ENCODE measurements at places on chromosomes 11 and 22.

DNA sequence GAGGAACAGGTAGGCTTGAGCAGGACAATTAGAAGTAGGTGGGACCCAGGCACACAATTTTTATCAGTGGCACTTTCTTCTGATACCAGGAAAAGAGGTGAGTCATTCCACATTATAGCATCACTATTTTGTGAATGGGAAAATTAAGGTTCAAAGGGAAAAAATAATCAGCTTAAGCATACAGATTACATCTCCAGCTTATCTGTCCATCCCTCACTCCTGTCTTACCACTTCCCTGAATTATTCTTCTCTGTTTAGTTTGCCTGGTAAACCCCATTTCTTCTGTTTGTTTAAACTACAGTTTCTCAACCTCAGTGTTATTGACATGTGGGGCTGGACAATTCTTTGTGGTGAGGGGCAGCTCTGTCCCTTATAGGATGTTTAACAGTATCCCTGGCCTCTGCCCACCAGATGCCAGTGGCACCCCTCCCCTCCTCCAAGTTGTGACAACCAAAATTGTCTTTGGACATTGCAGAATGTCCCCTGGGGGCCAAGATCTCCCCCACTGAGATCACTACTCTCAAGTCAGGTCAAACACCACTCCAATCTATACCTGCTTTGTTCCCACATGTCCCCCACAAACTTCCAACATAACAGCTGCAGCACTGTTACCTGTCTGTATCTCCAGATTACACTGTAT is 8.5 kb upstream of the XBP1 start:
- DNase-seq: no peak

DNA sequence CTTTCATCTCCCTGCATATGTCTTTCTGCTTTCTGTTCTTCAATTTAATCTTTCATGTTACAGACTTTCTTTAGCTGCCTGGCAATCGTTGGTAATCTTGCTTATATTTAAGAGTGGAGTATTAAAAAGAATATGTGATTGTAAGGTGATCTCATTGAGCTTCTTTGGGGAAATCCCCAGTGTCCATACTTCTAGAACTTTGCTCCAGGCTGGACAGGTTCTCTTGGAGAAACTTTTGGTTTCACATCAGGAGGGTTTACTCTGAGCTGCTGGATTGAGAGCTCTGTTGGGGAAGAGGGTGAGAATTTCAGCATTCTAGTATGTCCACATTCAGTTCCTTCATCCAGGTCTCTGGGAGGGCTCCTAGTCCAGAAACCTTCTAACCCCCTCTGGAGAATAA is 16.1 kb downstream of the LRRC75B start:
- DNase-seq: no peak

GRCh38 chr11:41040474-41040873 is 419.0 kb downstream of the LRRC4C start:
- no peak for DNase-seq

- no peak for DNase-seq
Observed at GRCh38 chr11:37657645-37658044, 1059.6 kb upstream of the RAG2 start.

GRCh38 chr11:128519338-128519737 is 68.0 kb downstream of the ETS1 start:
- no peak for DNase-seq

GRCh38 chr11:15484398-15484797 is 369.7 kb downstream of the INSC start:
- DNase-seq: no peak

- DNase-seq: no peak
Observed at GRCh38 chr11:18466402-18466801, 10.7 kb downstream of the LDHAL6A start.

- DNase-seq: no peak
Observed at GRCh38 chr22:42299586-42300258, 29.3 kb upstream of the TCF20 start.

DNA sequence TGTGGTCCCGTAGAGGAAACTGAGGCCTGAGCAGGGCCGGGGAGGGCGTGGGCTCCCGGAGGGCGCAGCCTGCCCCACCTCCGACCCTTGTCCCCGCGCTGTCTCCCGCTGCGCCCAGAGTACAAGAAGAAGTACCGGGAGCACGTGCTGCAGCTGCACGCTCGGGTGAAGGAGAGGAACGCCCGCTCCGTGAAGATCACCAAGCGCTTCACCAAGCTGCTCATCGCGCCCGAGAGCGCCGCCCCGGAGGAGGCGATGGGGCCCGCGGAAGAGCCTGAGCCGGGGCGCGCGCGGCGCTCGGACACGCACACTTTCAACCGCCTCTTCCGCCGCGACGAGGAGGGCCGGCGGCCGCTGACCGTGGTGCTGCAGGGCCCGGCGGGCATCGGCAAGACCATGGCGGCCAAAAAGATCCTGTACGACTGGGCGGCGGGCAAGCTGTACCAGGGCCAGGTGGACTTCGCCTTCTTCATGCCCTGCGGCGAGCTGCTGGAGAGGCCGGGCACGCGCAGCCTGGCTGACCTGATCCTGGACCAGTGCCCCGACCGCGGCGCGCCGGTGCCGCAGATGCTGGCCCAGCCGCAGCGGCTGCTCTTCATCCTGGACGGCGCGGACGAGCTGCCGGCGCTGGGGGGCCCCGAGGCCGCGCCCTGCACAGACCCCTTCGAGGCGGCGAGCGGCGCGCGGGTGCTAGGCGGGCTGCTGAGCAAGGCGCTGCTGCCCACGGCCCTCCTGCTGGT is 1.9 kb downstream of the NLRP6 start:
- no peak for DNase-seq

DNA sequence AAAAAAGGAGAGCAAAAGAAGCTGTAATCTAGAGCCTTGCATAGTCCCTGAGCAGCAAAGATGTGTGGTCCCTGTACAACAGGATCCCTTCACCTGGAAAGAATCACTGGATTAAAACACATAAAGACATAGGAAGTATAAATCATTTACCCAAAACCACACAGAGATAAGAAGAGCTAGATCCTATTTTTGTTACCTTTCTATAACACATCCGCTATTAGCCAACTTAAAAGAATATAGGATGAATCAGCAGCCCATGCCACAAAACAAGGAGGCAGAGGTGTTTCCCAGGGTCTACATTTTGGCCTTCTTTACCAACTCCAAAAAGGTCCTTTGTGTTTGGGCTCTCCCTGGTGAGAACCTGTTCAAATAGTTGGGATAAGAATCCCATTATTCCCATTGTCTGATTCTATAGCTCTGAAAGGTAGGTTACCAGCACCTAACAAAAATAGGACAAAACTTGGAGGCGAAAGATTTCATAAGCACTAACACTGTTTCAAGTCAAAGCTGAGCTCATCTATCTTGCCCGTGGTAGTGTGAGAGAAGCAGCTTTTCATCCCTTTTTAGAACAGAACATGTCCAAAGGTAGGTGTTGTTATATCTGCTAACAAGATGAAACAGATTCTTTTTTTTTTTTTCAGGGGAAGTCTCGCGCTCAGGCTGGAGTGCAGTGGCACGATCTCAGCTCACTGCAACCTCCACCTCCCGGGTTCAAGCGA is 26.8 kb downstream of the PAK1 start:
- no peak for DNase-seq

DNA sequence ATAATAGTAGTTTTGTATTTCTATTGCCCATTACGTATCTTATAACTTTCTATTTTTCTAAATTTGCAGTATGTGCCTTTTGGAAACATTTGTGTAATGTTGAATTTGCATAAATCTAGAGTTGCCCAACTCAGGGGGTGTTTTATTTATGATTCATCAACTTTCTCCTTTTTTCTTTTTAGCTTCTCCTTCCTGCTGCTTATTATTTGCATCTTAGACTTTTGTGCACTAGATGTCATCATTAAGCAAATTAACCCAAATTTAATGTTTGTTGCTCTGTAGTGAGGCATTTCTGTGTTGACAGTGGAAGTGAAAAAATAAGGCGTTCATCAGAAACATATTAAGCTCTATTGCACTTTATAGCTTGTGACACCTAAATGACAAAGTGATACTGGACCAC is 56.2 kb upstream of the ZBED5 start:
- no peak for DNase-seq

GRCh38 chr22:37967637-37968451 is 14.3 kb downstream of the POLR2F start:
- DNase-seq: no peak

DNA sequence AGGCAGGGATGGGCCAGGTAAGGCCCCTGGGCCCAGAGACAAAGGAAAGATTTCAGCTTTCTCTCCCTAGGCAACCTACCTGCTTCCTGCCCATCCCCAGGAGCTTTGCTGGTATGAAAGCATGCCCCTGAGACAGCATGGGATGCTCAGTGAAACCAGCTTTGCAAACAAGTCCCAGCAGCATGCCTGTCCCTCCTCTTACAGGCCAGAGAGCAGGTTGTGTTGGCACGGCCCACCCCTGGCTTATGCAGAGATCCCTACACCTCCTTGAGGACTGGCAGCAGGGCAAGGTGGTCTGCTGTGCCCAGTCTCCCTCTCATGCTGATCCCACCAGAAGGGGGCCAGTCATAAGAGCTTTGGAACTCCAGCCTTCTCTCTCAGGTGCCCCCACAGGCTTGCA is 3.1 kb downstream of the SCN4B start:
- no peak for DNase-seq

GRCh38 chr22:36335621-36336020 is 52.1 kb downstream of the MYH9 start:
- DNase-seq: no peak

- no peak for DNase-seq
Observed at GRCh38 chr22:24291515-24292201, 21.0 kb downstream of the SPECC1L start.

DNA sequence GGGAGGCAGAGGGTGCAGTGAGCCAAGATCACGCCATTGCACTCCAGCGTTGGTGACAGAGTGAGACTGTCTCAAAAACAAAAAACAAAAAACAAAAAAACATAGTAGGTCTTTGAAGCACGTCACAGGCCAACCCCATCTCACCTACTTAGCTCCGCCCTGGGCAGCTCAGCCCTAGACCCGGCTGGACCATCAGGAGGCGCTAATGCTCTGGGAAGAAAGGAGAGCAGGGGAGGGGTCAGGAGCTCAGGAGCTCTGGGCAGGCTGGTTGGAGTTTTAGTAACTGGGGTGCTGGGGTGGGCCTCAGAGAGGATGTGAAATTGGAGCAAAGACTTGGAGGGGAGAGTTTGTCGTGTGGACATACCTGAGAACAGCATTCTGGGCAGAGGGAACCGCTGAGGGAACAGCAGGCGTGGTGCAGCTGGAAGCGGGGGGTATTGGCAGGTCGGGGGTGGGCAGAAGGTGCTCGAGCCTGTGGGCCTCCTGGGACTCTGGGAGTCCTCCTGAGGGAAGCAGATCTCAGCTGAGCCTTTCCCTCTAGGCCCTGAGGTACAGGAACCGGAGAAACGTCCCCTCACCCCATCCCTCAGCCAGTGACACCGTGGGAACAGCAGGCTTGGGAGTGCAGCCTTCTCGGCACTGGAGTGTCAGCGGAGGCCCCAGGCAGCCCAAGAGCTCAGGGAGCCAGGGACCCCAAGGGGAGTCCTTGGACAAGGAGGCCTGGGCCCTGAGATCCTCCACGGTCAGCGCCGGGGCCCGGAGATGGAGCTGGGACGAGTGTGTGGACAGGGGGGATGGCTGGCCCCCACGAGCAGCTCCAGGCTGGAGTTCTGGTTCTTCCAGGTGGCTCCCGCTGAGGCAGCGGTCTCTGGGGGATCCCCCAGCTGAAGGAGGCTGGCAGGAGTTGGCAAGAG is 2.2 kb upstream of the RPS6KA4 start:
- no peak for DNase-seq

DNA sequence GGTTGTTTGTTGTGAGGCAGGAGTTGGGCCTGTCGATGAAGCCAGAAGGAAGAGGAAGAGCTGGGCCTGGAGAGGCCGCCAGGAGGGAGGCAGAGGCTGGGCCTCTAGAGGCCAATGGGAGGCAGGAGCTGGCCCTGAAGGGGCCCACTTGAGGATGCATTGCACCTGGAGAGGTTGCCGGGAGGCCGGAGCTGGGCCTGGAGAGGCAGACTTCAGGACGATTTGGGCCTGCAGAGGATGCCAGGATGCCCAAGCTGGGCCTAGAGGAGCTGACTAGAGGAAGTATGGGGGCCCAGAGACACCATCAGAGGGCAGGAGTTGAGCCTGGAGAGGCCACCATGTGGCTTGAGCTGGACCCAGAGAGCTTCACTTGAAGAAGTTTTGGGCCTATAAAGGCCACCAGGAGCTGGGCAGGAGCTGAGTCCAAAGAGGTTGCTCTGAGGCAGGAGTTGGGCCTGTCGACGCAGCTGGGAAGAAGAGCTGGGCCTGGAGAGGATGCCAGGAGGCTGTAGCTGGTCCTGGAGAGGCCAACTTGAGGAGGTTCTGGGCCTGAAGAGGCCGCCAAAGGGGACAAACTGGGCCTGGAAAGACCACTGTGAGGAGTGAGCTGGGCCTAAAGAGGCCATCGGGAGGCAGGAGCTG is 39.0 kb downstream of the OR4C45 start:
- DNase-seq: no peak

DNA sequence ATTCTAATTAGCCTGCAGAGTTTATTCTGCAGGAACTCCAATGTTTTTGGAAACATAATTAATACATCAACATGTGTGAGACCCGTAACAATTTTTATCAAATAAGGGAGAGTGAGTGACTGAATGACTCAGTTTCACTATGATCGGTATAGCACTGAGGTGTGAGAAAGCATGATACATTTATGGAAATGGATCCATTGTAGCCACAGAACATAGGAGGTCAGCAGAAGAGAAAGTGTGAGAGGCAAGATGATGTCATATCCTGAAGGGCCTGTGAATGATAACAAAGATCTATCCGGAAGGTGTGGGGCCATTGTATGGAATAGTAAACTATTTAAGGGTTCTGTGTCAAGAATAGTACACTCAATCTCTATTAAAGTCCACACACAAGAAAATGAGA is 1406.1 kb upstream of the TENM4 start:
- DNase-seq: no peak

GRCh38 chr22:27239520-27239919 is 562.0 kb downstream of the MN1 start:
- no peak for DNase-seq

GRCh38 chr11:100851584-100852152 is 164.6 kb downstream of the ARHGAP42 start:
- no peak for DNase-seq

GRCh38 chr22:35312198-35313059 is 12.7 kb downstream of the TOM1 start:
- DNase-seq: no peak

GRCh38 chr11:90349731-90350130 is 126.9 kb upstream of the CHORDC1 start:
- DNase-seq: no peak

- DNase-seq: no peak
Observed at GRCh38 chr11:71163371-71163770, 89.0 kb downstream of the SHANK2 start.

GRCh38 chr11:125873881-125874555 is 13.4 kb upstream of the HYLS1 start:
- no peak for DNase-seq

DNA sequence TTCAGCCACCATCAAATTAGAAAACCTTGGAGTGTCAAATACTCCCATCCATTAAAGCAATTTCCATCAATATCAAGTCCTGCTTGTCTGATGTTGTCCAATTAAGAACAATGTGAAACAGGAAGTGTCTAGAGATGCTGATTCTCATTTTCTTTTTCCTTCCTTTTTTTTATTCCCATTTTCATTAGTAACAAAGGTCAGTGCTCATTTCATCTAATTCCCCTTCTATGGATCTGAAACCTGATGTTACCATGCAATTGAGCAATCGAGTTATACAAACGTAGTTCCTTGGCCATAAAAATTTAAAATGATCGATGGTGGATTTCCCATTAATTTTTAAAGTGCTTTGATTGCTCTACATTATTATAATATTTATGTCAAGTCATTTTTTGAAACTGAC is 330.6 kb upstream of the ZC3H12C start:
- DNase-seq: no peak
